AG08395 (cell line): ENCODE measurements at places on chromosomes 16 and 17.
A peak's percentile ranks its signal among the peaks of the same experiment; 100 is the strongest.

DNA sequence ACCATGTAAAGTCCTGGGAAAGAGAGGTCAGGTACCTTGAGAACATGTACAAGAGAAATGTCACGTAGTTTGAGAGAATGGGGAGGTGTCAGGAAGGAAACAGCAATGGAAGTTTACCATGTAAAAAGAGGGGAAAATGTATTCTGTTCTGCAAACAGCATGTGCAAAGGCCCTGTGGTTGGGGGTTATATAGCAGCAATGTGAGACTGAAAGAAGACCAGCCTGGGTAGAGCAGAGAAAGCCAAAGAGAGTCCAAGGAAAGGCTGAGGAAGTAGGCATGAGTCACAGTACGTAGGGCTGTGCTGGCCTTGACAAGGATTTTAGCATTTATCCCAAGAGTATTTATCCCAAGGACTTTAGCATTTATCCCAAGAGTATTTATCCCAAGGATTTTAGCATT lies 141.3 kb upstream of the CACNG3 start:
- DNase-seq = no peak

DNA sequence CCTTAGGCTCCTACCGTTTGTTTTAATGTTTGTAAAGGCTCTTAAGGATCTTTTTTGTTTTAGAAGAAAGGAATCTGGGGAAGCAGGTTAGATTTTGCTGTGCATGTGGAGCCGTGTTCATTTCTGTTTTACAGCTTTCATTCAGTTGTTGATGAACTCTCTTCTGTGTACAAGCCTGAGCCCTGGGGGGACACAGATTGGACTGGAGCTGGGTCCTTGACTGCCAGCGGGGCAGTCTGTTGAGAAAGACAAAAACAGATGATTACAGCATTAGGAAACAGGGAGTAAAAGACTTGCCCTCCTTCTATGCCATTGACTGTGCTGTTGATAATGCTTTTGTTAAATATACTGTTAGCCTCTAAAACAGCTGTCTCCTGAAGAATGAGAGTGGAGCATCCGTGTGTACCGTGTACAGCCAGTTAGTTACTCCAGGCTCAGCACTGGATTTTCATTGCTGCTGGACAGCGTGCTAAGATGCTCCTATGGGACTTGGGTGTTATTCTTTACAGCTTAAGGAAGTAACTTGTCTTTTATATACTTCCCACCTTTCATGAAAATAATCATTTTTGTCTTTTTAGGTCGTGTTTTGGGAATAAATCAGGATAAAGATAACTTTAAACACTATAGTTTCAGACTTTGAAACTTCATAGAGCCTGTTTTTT lies 3.2 kb downstream of the MAP1LC3B start:
- DNase-seq = no peak

GRCh38 chr16:3950343-3951193 lies 70.1 kb upstream of the CREBBP start:
- peak; percentile 94 for DNase-seq

DNA sequence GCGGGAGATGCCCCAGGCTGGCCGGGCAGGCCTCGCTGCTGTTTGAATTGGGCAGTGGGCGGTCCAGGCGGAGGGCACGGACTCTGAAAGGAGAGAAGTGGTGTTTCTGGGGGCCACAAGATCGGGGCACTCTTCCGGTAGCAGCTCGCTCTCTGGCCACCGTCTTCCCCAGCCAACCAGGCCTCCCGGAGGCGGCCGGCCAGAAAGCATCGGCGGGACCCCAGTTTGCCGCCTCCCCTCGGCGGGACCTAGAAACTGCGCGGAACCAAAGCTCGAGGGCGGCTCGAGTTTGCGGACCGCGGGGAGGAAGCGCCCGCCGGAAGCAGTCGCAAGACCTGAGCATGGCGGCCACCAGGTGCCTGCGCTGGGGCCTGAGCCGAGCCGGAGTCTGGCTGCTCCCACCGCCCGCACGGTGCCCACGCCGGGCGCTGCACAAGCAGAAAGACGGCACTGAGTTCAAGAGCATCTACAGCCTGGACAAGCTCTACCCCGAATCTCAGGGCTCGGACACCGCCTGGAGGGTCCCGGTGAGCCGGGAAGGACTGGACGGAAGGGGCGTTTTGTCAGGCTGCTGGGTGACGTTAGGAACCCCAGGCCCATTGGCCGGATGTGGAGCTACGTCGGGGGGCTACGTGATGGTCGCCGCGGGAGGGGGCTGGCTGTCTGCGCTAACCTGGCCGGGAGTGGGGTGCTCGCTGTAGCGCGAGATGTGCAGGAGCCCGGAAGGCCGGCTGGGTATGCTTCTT lies at the start of gene MRPL58:
Gene MRPL58 (plus strand): TSS at position 325 of the 746 bp plus-strand sequence. CDS start 17 bp downstream, at position 342.
- DNase-seq = peak; percentile 90

- no peak for DNase-seq
Measured at GRCh38 chr17:48995304-48995973, 1.7 kb upstream of the IGF2BP1 start.

GRCh38 chr17:2033153-2033552 lies 3.2 kb downstream of the DPH1 start:
- no peak for DNase-seq

DNA sequence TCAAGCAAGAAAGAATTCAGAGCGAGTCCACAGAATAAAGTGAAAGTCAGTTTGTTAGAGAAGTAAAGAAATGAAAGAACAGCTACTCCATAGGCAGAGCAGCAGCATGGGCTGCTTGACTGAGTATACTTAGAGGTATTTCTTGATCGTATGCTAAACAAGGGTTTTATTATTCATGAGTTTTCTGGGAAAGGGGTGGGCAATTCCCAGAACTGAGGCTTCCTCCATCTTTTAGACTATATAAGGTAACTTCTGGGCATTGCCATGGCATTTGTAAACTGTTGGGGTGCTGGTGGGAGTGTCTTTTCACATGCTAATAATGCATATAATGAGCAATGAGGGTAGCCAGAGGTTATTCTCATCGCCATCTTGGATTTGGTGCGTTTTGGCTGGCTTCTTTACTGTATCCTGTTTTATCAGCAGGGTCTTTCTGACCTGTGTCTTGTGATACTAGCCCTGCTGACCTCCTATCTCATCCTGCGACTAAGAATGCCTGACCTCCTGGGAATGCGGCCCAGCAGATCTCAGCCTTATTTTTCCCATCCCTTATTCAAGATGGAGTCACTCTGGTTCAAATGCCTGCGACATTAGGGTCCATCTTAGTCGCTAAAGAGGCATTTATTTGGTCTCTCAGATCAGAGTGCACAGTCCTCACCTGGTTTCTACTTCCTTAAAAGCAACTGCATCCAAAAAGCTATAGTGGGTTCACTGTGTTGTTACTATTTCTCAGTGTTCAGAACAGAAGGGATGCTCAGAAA lies 100.6 kb upstream of the CACNG5 start:
- DNase-seq = no peak

GRCh38 chr17:30273373-30273772 lies 18.4 kb downstream of the BLMH start:
- no peak for DNase-seq

- peak; percentile 38 for DNase-seq
Measured at GRCh38 chr17:13158494-13159240, 140.8 kb upstream of the ELAC2 start.

- no peak for DNase-seq
Measured at GRCh38 chr16:50288026-50288425, 21.7 kb downstream of the ADCY7 start.

DNA sequence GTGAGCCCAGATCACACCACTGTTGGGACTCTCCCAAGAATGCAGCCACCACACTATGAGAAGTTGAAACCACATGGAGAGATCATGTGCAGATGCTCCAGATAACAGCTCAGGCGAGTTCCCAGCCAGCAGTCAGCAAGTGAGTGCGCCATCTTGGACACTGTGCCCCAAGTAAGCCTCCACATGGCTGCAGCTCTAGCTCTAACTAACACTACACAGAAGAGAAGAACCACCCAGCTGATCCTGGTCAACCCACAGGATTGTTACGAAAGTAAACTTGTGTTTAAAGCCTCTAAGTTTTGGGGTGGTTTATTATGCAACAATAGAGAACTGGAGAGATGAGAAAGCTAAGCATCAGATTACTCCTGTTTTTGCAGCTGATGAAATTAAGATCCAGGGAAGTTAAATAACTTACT lies 25.8 kb downstream of the SLC38A7 start:
- DNase-seq = no peak

- no peak for DNase-seq
Measured at GRCh38 chr16:89155851-89156739, 15.5 kb upstream of the CDH15 start.

DNA sequence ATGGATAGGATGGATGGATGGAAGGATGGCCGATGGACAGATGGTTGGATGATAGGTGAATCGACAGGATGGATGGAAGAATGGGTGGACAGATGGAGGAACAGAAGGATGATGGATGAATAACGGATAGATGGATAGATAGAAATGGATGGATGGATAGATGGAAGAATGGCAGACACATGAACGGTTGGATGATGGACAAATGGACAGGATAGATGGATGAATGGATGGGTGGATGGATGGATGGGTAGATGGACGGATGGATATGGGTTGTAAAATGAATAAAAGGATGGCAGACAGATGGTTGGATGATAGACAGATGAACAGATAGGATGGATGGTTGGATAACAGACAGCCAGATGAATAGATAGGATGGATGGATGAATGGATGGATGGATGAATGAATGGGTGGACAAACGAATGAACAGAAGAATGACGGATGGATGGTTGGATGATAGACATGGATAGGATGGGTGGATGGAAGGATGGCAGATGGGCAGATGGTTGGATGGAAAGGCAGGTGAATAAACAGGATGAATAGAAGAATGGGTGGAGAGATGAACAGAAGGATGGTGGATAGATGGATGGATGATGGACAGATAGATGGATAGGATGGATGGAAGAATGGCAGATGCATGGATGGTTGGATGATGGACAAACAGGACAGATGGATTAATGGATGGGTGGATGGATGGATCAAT lies 55.9 kb downstream of the DYNLRB2 start:
- DNase-seq = no peak

DNA sequence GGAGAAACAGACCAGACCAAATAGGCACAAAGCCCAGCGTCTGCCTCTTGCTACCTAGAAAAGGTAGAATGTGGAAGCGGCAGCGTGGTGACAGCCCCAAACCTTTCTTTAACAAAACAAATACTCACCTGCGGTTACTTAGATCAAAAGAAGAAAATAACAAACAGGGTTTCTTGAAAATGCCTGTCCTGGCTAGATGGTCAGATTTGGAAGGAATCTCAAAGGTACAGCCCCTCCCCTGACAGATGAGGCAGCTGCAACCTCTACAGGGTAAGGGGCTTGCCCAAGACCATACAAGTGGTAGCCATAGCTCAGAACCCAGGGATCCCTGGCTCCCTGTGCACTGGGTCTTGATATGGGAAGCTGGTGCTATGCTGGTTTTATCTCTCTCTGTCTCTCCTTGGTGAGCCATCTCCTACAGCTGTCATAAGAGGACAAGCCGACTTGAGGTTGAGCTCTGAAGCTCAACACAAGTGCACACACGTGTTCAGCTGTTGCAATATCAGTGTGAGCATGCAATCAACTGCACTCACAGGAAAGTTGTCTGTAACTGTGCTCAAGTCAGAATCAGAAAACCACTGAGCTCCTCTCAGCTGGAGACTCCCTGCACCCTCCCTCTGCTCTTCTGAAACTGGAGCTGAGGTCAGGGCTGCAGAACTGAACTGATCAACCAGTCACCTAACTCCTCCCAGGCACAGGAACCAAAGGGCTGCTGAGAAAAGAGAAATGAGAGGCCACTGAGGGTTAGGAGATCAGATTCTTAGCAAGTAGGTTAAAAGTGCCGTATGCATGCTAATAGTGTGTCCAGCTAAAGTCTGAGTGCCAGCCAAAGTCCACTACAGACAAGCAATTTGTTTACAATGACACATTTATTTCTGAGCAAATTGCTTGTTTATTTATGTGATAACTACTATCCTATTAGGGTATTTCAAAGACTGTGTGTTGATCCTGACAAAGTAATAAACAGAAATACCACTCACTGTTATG lies 6.1 kb upstream of the RNF157 start:
- DNase-seq = no peak

DNA sequence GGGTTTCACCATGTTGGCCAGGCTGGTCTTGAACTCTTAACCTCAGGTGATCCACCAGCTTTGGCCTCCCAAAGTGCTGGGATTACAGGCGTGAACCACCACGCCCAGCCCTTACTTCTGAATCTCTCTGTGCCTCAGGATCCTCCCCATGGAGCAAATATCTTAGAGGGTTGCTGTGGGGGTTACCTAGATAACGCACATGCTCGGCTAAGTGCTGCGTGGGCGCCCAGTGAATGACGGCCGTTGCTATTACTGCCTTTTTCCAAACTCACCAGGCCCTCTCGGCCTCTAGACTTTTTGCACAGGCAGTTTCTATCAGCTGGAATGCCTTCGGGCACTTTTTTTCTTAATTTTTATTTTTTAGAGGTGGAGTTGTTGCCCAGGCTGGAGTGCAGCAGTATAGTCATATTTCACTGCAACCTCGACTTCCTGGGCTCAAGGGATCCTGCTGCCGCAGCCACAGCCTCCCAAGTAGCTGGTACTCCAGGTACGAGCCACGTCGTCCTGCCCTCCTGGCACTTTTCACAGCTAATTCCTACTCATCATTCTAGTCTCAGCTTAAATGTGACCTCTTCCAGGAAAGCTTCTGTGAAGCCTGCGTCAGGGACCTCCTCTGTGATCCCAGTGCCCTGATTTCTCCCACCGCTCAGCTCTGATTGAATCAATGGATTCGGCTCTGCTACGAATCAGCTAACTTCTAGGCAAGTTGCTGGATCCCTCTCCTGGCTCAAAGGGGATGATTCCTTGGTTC lies 8.6 kb downstream of the CCDC102A start:
- DNase-seq = no peak

- peak; percentile 41 for DNase-seq
Measured at GRCh38 chr17:47987240-47987835, 16.4 kb downstream of the CDK5RAP3 start.
